CD4-positive, alpha-beta T cell (primary cell): ENCODE measurements at places on chromosomes 2 and 18.

DNA sequence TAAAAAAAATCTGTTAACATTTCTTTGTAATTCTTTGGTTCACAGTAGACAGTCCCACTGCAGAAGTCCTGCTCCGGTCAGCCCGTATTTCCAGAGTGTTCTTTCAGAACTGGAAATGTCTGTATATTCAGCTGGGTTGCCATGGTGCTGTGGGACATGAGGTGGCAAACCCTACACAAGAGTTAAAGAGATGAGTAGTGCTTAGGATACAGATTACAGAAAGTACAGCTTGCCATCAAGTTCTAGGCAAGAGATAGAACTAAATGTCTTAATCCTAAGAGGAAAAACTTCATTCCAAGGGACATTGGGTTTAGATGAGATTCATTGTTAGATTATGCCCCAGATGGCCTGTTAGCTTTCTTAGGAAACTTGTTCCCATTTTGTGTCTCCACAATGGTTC is 60.1 kb downstream of the FMNL2 start:
- DNase-seq, result no peak

DNA sequence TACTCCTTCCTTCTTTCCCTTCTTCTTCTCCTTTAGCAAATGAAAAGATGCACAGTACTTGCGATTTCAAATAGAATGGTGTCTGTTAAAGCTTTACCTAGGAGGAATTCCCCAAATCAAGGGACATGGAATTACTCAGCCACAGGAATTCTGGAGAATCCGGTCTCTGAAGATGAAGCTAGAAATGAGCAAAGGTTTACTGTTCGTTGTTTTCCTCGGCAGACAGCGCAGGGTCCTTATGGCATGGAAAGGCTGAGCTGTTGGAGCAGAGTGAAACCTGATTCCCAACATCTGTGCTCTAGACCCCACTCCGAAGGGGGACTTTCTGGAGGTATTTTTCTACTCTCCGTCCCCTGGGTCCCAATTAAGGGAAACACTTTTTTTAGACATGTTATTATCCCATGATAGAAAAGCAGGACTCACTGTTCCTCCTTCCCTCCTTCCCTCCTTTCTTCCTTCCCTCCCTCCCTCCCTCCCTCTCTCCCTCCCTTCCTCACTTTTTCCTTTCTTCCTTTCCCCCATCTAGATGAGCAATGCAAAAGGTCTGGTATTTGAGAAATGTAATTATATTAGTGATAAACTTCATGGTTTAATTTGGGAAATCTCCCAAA is 47.1 kb downstream of the CDCA7 start:
- no peak for DNase-seq

DNA sequence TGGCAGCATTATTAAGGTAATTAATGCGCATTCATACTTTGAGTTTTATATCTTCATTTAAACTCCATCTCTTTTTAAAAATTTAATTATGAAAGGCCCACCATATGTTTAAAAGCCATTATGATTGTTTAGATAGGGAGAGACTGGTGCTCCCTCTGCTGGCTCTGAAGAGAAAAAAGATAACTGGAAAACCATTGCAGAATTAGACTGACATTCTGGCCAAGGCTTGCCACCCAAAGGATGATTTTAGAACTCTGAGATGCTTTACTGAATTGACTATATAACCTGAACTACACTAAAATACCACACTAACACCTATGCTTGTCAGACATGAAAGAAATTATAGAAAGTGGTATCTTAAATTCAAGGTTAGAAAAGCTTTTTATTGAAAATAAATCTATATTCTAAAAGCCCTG is 127.6 kb upstream of the SPOPL start:
- no peak for DNase-seq

GRCh38 chr2:99153921-99154604 is 679 bp downstream of the TSGA10 start:
- DNase-seq, result no peak

- DNase-seq, result no peak
Observed at GRCh38 chr2:220185766-220186305, 558.4 kb downstream of the SLC4A3 start.

DNA sequence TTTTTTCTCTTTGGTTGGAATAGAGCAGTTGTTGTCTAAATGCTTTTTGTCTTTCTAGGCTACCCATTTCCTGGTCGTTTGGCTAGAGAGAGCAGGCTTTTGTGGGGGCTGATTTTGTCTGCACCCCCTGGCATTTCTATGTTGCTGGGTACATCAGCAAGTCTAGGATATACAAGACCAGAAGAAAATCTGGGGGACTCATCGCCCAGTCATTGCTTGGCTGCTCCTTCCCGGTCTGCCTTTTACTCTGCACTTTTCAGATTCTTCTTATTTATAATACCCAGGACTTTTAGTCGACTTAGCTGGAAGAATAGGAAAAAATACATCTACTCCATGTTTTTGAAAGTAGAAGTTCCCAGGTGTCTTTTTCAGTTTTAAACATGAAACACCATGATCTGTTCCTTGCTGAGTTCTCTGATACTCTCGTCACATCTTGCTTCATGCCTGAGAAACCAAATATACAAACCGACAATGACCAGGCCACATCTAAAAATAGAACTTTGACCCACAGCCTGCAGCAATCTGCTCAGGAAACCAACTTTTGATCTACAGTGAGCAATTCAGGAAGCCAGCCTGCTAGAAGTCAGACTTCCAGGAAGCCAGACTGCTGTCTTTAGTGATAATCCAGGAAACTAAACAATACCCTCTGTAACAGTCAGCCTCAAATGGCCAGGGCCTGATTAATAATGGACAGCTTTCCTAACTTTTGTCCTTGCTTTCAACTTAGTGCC is 163.8 kb upstream of the MEX3C start:
- DNase-seq, result no peak

- no peak for DNase-seq
Observed at GRCh38 chr2:145593991-145594614, 1074.2 kb upstream of the ZEB2 start.

DNA sequence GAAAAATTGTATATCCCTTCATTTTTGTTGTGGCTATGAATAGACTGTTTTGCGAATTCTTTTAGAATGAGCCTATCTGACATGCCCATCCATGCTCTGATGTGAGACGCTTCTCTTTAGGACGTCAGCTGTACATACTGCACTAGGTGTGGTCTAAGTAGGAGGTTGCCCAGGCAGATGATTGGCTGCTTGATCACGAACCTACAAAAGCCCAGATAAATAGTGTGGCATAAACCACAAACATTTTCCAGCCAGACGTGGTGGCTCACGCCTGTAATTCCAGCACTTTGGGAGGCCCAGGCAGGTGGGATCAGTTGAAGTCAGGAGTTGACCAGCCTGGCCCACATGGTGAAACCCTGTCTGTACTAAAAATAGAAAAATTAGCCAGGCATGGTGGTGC is 251.8 kb downstream of the AGAP1 start:
- no peak for DNase-seq

- no peak for DNase-seq
Observed at GRCh38 chr2:107742460-107743027, 84.1 kb upstream of the RGPD4 start.

- DNase-seq, result no peak
Observed at GRCh38 chr18:64693766-64694165, 544.9 kb upstream of the LINC00305 start.

GRCh38 chr2:15599994-15600393 is 8.3 kb downstream of the DDX1 start:
- no peak for DNase-seq

DNA sequence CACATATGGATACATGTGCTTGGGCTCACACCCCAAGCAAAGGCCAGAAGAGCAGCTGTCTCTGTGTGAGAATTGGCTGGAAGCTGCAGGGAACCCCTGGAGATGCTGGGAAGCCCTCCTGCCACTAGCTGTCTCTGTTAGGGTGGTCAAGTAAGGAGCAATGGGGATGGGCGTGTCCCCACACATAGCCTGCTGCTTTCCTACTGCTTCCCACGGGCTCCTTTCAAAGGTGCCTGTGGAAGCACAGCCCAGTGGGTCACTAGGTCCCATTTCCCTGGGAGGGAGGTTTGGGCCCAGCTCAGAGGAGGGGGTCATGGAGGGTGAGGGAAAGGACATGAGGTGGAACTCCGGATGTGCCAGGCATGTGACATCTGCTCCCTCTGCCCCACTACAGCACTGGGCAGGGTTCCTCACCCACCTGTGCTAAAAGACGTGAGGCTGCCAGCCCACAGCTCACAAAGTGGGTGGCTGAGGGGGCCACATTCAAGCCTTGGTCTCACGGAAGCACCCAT is 24.4 kb upstream of the MAL start:
- no peak for DNase-seq

DNA sequence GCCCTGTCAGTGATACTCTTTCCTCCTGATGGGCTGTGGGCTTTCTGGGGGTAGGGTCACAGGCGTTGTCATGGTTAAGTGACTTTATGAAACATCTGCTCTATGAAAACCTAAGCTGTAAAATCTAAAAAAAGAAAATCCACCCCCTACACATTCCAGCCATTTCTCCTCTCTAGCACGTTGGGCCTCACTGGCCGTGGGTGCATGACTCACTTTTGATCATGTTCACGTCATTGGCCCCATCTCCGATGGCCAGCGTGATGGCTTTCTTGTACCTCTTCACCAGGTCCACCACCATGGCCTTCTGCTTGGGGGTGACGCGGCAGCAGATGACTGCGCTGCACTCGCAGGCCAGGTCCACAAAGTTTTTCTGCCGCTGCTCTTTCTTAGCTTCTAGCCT is 39.3 kb upstream of the NARS1 start:
- DNase-seq, result no peak

- DNase-seq, result no peak
Observed at GRCh38 chr2:26002632-26003310, 20.5 kb upstream of the KIF3C start.

GRCh38 chr2:68770271-68771111 is 35.9 kb downstream of the ARHGAP25 start:
- DNase-seq, result no peak

GRCh38 chr2:23478087-23478932 is 93.3 kb downstream of the KLHL29 start:
- DNase-seq, result no peak

GRCh38 chr2:70030724-70031420 is 56.4 kb upstream of the PCBP1 start:
- DNase-seq, result no peak

DNA sequence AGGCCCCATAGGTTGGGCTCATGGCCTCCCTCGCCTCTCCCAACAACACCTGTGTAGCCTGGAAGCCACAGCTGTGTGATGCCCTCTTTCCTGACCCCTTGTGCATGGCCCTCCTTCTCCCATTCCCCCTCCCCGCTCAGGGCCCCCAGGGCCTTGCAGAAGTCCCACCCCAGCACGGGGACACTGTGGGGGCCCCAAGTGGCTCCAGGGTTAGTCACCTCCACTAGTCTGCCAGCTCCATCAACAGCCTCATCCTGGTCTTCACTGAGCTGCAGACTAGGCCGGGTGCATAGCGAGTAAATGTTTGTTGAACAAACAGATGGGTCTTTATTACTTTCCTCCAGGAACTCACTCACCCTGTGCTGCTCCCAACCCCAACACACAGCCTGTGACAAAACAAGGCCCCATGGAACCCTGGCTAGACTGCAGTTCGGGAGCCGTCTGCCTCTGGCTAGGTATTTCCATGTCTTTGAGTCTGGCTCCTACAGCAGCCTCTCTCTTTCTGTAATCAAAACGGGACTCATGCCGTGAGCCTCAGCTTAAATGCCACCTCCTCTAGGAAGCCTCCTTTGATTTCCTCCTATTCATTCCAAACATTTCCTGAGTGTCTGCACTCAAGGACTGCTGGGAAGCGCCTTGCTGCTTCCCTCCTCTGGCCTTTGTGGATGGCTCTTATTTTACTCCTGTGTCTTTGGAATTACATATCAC is 109.9 kb upstream of the ID2 start:
- no peak for DNase-seq

- DNase-seq, result no peak
Observed at GRCh38 chr2:97726261-97727064, 13.1 kb downstream of the ZAP70 start.

DNA sequence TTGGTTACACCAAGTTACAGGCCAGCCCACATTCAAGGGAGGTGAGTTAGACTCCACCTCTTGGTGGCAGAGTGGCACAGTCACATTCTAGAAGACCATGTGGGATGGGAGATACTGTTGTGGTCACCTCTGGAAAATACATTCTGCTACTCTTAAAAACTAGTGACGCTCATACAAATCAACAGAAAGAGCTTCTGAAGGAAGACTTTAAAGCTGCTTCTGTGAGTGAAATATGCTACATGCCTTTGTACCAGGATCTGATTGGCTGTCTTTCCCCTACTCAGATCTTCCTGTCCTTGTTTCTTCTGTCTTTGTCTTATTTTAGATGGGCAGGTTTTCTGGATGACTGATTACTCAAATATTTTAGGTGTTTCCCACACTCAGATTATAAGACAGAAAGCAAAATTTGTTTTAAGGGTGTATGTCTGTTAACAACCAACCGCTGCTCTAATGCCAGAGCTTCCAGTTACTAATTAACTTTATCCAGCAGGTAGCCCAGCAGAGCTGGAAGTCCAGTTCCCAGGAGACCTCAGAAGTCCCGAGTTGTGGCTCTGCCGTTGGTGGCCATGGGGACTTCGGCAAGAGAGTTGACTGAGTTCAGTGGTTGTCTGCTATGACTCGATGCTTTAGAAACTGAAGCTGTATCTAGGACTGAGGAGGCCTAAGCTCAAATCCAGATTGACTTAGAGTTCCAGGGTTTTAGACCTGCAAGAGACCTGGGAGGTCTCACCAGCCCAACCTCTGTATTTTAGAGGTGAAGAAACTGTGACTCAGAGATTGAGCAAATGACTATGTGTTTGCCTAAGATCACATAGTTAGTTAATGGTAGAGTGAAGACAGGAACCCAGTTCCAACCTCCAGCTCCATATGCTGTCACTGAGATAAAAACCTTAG is 7.4 kb downstream of the IL1R2 start:
- no peak for DNase-seq

GRCh38 chr18:48887905-48888772 is 62.6 kb downstream of the SMAD7 start:
- no peak for DNase-seq

- DNase-seq, result no peak
Observed at GRCh38 chr2:10431797-10432196, 16.3 kb downstream of the ODC1 start.

GRCh38 chr2:207067473-207067872 is 98.3 kb downstream of the KLF7 start:
- no peak for DNase-seq

DNA sequence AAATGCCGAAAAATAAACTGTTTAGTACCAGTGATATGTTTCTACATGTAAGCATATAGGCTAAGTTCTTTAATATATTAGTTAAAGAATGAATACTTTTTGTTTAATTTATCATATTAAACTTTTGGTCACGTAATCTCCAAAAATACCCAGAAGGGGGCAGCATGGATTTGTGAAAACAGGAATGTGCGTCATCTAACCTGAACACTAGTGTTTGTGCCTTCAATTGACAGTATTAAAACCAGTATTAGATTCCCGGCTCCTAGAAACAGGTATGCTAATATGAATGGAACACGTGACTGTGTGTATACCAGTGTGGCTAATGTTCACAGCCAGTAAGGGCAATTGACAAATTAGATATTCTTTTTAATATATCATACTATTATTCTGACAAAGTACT is 51.8 kb downstream of the WDR7 start:
- DNase-seq, result no peak

GRCh38 chr2:62270728-62271127 is 74.8 kb downstream of the B3GNT2 start:
- DNase-seq, result no peak
